Activated T-helper 9 cell treated with anti-CD3 and anti-CD28 coated beads, Interleukin-2, amount 50 U/mL, for 16 hours (primary cell): ENCODE measurements at places on chromosomes 16 and 17.

- DNase-seq = no peak
These were observed 1406.0 kb upstream of the CDH8 start for GRCh38 chr16:63442246-63442645.

- no peak for DNase-seq
These were observed 2.7 kb downstream of the HS3ST3B1 start for GRCh38 chr17:14303343-14304221.

GRCh38 chr16:716200-716568 lies 1.3 kb downstream of the METRN start:
- DNase-seq = no peak

GRCh38 chr17:82418001-82418986 lies at the start of the genes HEXD and OGFOD3:
TSS of gene HEXD (plus strand) at chr17:82418347. CDS start at chr17:82419800, 1,453 bp downstream.
TSS of gene OGFOD3 (minus strand) at chr17:82418586. CDS start at chr17:82418485, 101 bp downstream.
- peak; percentile 81 for DNase-seq

DNA sequence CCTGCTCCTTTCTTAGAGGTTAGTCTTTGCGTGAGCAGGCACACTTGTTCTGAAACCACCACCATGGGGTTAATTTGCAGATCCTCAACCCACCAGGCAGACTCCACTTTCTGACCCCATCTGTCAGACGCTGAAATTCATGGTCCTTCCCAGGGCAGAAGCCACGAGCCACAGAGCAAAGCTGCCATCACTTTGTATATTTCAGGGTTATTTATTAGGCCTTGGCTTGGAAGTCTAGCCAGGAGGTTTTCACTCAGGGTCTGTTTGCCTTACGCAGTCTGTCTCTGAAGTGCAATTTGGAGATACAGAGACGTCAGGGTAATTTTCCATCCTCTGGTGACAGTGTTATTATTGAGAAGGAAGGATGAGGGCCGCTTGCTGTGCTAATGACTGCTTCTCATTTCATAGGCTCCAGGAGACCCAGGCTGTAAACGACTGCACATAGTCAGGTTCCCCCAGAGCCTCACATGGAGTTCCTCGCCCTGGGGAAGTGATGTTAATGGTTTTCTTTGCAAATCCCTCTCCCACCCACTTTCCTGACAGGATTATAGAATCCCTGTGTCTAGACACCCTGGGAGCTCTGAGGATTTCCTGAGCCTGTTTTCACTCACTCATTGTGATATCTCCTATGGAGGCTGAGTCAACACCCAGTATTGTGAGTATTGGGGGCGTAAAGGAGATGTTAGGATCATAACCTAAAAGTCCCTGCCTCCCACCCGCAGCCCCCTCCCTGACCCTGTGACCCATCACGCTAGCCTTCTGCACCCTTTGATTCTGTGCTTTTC lies 269.0 kb downstream of the ABCC12 start:
- DNase-seq = no peak

- no peak for DNase-seq
These were observed 31.6 kb downstream of the TNFRSF13B start for GRCh38 chr17:16940116-16940881.

- no peak for DNase-seq
These were observed 18.8 kb downstream of the WNT9B start for GRCh38 chr17:46869975-46870803.

- no peak for DNase-seq
These were observed 4.2 kb downstream of the C16orf90 start for GRCh38 chr16:3490911-3491629.

GRCh38 chr17:31597646-31598398 lies 206.3 kb downstream of the RAB11FIP4 start:
- DNase-seq = no peak

DNA sequence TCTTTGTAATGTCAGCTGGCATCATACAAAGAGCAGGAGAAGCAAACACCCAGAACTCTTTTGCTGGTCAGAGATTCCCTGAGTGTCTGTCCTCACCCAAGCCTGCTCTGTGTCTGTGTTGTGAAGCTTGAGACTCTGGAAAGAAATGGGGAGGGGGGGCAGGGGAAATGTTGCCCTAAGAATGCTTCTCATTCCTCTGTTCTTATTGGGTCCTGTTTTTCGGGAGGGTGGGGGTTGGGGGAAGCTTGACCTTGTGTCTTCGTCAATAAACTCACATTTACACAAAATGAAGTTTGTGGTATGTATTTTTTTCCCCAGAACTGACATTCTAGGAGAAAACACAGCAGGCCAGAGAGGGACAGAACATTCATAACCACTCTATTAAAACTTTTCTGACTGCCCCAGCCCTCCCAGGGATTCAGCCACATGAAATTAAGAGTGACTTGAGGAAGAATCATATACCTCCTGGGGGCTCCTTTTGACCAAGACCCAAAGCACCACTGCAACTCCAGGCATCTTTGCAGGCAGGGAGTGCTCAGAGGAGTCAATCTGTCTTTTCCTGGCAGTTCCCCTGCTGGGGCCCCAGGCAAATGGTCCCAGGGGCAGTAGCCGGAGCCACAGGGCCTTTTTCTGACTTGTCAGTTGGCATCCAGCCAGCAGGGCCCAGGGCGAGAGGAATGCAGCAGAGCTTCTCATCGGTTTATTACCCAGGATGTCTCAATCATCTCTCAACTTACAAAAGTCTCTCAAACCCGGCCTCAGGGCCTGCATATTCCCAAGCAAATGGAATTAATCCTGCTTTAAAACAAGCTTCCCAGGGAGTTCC lies 5.1 kb upstream of the RASL10B start:
- no peak for DNase-seq

DNA sequence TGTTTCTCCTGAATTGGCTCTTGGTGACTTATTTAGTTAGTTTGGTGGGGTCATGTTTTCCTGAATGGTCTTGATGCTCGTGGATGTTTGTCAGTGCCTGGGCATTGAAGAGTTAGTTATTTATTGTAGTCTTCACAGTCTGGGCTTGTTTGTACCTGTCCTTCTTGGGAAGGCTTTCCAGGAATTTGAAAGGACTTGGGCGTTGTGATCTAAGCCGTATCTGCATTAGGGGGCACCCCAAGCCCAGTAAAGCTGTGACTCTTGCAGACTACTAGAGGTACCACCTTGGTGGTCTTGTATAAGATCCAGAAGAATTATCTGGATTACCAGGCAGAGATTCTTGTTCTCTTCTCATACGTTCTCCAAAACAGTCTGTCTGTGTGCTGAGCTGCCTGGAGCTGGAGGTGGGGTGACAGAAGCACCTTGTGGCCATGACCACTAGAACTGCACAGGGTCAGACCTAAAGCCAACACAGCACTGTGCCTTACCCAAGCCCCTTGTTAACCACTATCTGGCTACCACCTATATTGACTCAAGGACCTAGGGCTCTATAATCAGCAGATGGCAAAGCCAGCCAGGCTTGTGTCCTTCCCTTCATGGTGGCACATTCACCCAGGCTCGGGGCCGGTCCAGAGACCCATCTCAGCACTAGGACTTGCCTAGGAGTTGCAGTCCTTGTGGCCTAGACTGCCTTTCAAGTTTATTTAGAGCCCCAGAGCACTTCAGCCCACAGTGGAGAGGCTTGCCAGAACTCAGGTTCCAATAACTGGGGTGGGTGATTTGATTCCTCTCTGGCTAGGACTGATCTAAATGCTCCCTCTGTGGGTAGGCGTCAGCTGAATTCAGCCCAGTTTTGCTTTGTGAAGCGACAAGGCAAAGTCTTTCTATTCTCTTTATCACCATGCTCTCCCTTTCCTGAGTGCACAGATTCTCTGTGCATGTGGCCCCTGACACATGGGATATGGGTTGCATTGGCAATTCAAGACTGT lies 11.0 kb downstream of the RNF135 start:
- no peak for DNase-seq

DNA sequence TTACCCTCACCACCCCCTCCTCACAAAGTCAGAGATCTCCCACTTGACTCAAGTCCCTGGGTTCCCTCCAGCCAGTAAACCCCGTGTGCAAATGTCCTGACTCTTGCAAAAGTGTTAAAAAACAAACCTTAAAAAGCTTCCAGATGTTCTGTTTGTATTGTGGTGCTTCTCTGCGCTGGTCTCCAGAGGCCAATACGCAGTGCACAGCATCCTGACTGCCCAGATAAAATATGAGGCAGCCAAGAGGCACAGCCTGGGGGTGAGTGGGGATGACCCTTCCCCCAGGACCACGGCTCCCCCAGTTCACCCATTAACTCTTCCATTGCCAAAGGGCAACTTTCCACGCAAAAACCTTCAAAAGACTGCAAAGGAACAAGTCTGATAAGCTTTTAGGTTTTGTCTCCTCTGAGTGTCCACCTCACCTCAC lies 291.8 kb downstream of the SOX9 start:
- no peak for DNase-seq

- no peak for DNase-seq
These were observed 87.7 kb downstream of the KCNJ12 start for GRCh38 chr17:21463779-21464407.

DNA sequence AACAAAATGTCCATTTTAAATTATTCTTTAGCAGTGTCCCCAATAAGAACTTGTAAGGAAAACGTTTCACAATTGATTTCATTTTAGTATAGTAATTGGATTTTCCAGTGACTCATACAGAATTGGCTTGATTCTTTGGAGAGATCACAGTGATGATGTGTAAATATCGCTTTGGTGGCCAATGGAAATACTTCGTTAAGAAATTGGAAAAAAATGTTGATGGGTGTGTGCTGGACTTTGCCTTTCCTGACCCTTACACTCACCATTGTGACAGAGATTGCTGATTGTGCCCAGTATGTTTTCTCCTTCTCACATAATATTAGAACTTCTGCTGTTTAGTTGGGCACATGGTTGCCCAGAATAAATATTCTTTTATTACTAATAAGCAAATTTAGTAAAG lies 7.4 kb upstream of the EFCAB13 start:
- no peak for DNase-seq

DNA sequence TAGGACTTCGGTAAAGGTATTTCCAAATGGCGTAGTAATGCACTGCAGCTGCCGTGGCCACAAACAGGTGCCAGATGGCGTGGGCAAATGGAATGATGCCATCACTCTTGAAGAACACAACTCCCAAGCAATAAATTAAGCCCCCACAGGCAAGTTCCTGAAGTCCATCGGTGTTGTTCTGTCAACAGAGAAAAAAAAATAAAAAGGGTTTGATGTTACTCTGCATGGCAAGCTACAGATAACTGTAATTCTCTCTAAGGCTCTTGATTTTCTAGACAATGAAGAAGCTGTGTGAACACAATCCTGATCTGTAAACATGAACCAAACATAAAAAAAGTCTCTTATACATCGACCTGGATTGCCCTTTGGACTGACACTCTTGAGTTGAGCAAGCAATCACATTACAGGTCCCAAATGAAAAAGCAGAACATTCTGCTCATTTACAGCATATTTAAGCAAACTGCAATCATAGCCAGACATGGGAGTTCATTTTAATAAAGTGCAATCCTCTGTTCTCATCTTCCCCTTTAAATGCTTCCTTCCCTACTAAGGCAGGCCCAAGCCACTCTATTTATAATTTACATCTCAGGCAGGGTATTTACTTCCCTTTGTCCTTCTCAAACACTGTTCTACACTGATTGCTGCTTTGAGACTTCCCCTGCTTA lies 27.1 kb downstream of the MMD start:
- no peak for DNase-seq

- no peak for DNase-seq
These were observed 69.4 kb upstream of the NKD1 start for GRCh38 chr16:50478773-50479149.

GRCh38 chr17:82030470-82031302 lies 792 bp upstream of the RAC3 start:
- peak; percentile 69 for DNase-seq

- DNase-seq = no peak
These were observed 17.2 kb downstream of the CHCT1 start for GRCh38 chr17:60439501-60439900.
